ENCODE measurements at places on chromosomes 1 and 21.

DNA sequence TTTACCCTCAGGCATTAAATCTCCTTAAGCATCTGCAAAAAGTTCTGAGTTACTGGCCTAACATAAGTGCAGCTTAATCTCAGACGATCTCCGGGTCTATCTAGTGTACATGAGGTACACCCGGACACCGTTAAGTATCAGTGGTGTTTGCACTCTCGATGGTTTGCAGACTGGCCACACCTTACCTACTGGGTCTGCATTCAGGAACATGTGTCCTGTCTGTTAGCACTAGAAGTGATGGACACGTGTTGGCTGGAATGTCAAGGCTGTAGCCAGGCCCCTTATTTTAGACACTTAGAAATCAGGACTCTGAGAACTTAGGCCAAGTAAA is 783 bp upstream of the AGL start:
- no peak for DNase-seq

GRCh38 chr1:2468041-2468472 is 8.0 kb upstream of the PLCH2 start:
- no peak for DNase-seq

DNA sequence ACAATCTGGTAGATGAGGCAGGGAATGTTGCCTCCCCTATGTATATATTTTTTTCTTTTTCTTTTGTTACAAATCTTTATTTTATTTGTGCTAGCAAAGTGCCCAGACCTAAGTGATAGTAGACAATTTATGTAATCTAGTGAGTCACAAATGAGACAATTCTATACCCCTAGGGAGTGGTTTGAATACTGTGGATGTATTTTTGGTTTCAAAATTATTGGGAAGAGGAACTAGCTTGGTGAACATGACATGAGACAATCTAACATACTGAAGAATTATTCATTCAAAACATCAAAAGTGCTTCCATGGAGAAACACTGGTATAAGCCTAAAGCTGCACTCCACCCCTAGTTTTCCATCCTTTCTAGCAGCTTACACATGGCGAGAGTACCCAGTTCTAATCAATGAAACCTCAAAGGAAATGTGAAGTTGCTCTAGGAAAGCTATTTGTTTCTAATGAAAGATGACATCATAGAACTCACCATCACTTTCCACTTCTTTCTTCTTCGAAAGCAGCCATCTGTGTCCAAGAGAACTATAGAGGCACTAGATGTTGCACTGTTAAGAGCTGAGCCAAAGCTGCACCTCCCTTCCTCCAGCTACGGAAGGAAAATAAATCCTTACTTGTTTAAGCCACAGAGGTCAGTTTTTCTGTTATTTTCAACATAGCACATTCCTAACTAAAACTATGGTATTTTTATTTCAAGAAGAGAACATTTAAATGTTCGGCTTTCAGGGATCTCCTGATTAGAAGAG is 764.6 kb downstream of the LTN1 start:
- no peak for DNase-seq

GRCh38 chr1:53552981-53553733 is 94.0 kb downstream of the DMRTB1 start:
- DNase-seq = no peak

- DNase-seq = peak; percentile 56
Observed at GRCh38 chr1:164638492-164639202, 79.7 kb downstream of the PBX1 start.

DNA sequence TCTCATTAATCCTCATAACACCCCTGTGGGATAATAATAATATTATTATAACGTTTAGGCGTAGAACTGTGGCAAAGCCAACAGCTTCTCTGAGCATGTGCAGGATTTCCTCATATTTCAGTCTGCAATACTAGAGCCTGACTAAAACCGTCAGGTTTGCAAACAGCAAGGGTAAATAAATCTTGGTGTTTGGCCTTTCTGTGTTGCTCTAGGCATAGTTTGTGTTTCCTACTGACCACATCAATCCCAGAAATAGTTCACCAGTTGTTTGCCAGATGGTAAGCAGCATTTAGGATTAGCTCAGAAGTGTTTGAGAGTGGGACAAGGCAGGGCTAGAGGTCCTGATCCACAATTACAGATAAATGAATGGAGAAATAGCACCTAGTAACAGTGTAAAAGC is 2.8 kb upstream of the KCNA3 start:
- no peak for DNase-seq

DNA sequence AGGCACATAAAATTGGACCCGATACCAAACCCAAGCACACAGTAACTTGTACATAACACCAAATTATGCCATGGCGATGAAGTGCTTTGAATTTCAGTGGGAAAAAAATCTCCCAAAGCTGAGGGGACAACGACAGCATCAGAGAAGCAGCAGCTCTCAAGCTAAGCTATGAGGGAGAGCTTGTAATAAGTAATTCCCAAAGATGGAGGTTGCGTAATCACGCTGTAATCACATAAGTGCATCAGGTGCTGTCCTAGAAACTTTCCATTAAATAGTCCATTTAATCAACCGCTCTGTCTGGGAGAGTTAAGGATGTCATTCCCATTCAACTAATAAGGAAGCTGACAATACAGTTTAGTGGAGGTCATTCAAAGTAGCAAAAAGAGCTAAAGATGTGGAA is 37.6 kb upstream of the KRTAP19-8 start:
- DNase-seq = no peak

GRCh38 chr1:16521288-16521583 is 7.2 kb upstream of the RNU1-1 start:
- DNase-seq = no peak

DNA sequence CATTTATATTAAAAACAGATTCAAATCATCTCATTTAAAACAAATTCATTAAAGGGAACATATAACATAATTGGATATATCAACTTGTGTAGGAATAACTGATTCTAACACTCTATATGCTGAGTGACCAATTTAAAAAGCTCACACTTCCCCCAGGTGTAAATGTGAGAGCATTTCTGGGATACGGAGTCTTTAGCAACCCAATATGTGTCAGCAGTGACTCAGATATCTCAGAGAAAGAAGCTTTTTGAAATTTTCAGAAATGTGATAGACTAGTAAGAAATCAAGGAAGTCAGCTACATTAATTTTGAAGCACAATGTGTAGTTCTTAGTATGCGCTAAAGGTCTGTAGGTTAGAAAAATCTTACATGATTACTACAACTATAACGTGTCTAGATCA is 87.9 kb upstream of the SERTAD4 start:
- no peak for DNase-seq

GRCh38 chr1:37905727-37906126 is 41.1 kb downstream of the INPP5B start:
- no peak for DNase-seq

DNA sequence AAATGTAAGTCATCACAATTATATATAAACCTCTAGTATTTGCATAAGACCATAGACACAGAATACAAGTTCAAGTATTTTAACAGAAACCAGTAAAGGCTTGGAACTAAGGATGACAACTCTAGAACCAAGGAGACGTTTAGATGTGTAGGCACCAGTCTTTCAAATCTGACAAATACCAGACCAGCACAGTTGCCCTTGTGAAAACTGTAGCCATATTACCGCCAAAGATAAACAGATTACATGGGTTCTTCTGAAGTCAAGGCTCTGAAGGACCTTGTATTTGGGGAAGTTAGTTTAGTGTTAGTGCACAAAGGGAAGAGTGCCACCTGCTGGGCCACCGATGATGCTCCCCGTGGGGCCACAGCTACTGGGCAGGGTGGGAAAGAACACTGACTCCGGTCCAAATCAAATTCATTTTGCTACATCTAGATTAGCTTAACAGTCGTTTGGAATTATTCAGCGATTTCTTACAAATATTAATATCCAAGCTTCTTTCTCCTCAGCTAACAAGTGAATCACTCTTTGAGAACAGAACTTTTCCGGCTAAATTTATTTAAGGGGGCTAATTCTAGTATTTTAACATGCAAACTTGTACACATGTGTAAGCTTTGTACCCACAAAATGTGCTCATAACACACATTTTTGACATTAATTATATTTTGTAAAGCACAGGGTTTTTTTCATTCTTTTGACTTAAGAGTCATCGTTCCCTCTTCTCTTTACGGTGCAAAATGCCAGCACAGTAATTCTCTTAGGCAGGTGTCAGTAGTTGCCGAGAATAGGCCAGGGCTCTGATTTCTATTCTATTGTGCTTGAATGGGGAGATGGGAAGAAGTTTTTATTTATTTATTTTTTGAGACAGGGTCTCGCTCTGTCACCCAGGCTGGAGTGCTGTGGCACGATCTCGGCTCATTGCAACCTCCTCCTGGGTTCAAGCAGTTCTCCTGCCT is 8.0 kb upstream of the NIBAN1 start:
- peak; percentile 49 for DNase-seq

- peak; percentile 72 for DNase-seq
Observed at GRCh38 chr1:17520041-17520440, 19.5 kb upstream of the ARHGEF10L start.

DNA sequence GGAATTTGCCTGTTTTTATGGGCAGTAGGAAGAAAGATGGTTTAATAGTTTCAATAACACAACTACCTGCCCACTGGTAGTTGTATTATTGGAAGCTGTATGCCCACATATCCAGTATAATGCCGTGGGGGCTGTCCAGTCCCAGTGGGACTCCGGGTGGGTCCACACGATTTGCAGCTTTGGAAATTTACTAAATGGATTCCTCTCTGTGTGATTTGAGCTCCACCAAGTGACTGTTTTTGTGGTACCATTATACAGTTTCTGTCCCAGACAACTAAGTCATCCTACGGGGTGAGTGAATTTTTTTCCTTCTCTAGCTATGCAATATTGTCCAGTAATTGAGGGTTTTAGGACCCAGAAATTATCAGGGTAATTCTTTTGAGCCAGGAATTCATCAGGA is 86.8 kb downstream of the PLA2G4A start:
- no peak for DNase-seq

DNA sequence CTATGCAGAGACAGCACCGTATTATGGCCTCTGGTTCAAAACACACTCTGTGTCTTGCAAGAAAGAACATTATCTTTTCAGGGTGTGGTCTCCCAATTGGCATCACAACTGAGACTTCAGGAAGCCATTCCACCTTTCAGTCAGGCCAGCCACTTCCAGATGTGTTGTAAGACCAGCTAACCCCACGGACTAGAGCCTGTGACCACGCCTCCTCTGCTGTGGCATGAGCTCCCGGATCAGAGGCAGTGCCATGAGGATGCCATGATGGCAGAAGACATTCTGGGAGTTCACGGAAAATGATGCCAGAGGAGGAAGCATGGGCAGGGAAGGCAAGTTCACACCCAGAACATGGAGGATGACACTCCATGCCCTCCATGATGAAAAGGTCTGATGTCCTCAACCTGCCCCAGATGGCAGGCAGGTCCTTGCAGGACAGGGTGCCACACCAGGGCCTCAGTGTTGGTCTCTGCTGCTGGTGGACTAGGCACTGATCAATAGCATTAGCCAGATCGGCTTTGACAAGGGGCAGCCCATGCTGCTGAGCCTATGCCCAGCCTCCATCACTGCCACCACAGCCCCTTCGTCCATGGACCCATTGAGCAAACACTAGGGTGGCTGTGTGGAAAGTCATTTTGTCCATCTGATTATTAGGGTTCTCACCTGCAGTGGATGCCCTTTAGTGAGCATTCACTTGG is 341.6 kb downstream of the MATN1 start:
- no peak for DNase-seq

DNA sequence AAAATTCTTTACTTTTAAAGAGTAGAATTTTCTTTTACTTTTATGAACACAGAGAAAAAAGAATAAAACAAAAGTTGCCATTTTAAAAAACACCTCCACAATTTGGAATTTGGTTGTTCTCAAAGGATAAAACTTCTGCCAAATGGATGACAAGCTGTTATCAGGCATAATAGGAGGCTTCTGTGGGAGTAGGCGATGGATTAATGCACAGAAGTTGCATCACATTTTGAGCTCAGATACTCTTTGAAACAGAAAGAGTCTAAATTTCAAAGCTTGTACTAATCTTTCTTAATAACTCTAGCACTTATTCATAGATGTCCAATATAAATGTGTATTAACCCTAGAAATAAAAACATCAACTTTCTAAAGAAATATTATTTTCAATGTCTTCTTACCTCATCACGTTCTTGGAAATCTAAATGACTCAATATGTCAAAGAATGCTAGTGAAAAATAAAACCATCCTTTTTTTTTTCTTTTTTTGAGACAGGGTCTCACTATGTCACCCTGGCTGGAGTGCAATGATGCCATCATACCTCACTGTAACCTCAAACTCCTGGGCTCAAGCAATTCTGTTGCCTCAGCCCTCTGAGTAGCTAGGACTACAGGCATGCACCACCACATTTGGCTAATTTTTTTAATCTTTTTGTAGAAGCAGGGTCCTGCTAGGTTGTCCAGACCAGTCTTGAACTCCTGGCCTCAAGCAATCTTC is 112.8 kb upstream of the USP25 start:
- peak; percentile 89 for DNase-seq

DNA sequence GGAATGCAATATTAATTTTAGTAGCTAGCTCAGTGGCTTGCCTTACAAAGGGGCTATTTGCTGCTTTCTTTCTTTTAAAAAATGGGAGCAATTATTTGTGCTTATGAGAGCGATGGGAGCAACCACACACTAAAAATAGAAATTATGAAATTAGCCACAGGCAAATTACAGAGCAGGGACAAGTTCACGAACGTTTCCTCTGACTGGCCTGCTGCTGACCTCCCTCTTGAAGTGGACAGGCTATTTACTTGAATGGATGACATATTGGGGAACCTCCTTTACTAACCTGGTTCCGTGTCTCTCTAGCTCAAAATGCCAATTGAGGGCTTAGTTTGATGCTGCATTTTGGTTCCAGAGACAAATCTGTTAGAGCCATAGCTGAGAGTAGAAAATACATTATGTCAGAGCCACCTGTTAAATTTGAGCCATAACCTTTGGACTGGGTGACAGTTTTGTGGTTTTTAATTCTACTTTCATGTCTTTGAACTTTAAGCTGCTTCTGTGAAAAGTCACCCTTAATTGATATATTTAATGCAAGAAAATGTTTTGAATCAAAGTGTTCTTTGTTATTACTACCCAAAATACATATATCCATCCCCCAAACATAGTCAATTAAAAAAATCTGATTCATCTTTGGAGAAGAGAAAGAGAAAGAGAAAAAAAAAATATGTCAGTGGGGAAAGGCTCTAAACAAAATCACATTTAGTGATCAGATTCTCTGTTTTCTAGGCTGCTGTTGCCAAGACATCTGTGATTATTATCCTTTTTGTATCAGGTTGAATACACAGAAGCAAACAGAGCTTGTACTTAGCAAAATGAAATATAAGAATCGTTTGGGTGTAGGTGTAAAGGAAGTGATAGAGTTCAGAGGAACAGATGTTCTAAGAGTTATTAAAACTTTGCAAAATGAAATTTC is 351.9 kb downstream of the ADGRL2 start:
- no peak for DNase-seq

DNA sequence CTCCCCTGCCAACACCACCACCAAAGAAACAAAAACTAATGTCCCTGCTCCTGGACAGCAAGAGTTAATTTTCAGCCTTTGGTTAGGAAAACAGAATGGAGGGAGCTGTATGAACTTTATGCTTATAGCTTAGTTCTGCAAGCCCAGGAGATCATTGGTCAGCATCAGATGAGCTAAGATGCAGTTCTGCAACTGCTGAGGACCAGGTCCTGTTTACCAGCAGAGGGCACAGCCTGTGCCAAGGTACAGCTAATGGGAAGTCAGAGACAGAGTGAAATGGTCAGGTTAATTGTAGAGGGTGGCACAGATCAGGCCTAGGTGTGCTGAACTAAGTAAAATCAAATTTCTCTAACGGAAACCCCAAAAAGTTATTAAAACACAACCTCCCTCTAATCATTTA is 161.3 kb downstream of the ROR1 start:
- DNase-seq = peak; percentile 60

Measured in NCI-H226 (cell line).